ENCODE measurements at places on chromosomes 6 and 20. TPM values are rescaled to one million over a fixed set of nuclear protein-coding genes. Genes with fewer than 3 reads are reported as not detected.

DNA sequence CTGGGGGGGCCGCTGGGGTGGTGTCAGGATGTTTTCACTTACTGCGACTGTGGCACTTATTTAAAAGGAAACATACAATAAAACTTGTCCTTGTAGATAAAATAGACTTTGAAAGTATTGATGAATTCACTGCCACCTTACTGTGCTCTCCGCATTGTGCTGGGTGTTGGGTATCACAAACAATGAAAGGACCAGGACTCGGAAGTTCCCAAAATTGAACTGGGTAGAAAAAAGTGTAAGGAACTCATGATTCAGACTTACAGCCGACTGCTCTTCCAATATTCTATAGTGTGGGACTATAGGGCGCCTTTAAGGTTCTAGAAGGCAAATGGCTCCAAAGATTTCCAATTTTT lies 32.1 kb upstream of the ID4 start:
- H3K36me3 ChIP-seq, result no peaks in the 10 kb centered on the region
- H3K4me1 ChIP-seq, result no peaks in the 10 kb centered on the region
- peak overlapping the region; percentile 92 for H3K27ac ChIP-seq
- DNase-seq, result no peak
- no peaks in the 10 kb centered on the region for H3K27me3 ChIP-seq

The C6orf118 gene
- 48.3 TPM for total RNA-seq

The KHDRBS2 gene
- 5.4 TPM for total RNA-seq

The PRDM13 gene
- total RNA-seq, result not detected

- no peak overlapping the region for H3K27ac ChIP-seq
- H3K4me1 ChIP-seq, result no peaks in the 10 kb centered on the region
- no peak overlapping the region for H3K4me3 ChIP-seq
- no peaks in the 10 kb centered on the region for H3K36me3 ChIP-seq
- H3K27me3 ChIP-seq, result no peaks in the 10 kb centered on the region
- no peak for DNase-seq
Measured at GRCh38 chr6:85435851-85436250, 14.0 kb upstream of the NT5E start.

The SOX18 gene
- total RNA-seq, result 22.6 TPM

The RIMS4 gene
- 1.0 TPM for total RNA-seq

DNA sequence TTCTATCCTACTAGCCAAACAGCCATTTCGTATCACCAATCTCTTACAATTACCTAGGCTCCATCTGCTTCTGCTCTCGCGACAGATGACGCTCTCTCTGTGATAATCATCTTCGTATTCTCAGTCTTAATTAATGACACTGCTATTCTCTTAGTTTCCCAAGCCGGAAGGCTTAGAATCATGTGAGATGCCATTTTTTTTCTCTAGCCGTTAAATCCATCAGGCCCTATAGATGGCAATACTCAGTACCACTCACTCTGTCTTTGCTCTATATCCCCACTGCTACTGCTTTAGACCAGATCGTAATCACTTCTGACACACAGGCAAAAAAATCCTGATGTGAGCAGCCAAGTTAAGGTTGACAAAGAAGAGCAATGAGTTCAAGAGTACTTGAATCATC lies 2.1 kb upstream of the THEMIS start:
- H3K4me3 ChIP-seq, result no peak overlapping the region
- no peaks in the 10 kb centered on the region for H3K36me3 ChIP-seq
- no peak overlapping the region for H3K27ac ChIP-seq
- no peak for DNase-seq

The CTCFL gene
- total RNA-seq, result not detected

DNA sequence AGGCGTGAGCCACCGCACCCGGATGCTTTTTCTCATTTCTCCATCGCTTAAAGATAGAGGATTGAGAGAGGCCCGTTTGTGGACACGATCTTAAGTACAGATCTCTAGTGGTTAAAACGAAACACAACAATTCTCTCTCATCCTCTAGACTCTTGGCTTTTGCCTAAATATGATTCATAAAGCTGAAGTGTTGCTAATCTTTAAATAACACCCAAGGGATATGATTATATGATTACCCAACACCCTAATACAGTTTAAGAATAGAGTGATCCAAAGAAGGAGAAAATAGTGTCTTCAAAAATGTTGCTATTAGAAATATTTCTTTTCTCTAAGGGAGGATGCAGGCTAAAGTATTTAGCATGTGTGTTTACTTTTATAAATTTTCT lies 50.4 kb downstream of the MTHFD1L start:
- no peak for DNase-seq
- H3K27ac ChIP-seq, result no peak overlapping the region
- H3K27me3 ChIP-seq, result no peaks in the 10 kb centered on the region
- H3K36me3 ChIP-seq, result peaks cover 10% of the 10 kb centered on the region

GRCh38 chr6:135722679-135723078 lies 128.8 kb upstream of the PDE7B start:
- H3K4me1 ChIP-seq, result no peaks in the 10 kb centered on the region
- H3K27me3 ChIP-seq, result no peaks in the 10 kb centered on the region
- no peaks in the 10 kb centered on the region for H3K36me3 ChIP-seq
- no peak for DNase-seq

The CAGE1 gene
- not detected for total RNA-seq

GRCh38 chr6:55437141-55437540 lies 109.9 kb downstream of the GFRAL start:
- no peak overlapping the region for H3K27ac ChIP-seq
- H3K27me3 ChIP-seq, result no peaks in the 10 kb centered on the region
- no peak for DNase-seq
- no peaks in the 10 kb centered on the region for H3K4me1 ChIP-seq

The STMND1 gene
- not detected for total RNA-seq

The LRFN2 gene
- total RNA-seq, result not detected

- H3K4me3 ChIP-seq, result no peak overlapping the region
- no peak overlapping the region for H3K27ac ChIP-seq
Measured at GRCh38 chr6:31588871-31589650, 3.0 kb downstream of the LST1 start.

Measured in upper lobe of left lung (tissue), 6 donors.